ENCODE measurements at places on chromosomes 13 and 19.
A peak's percentile ranks its signal among the peaks of the same experiment; 100 is the strongest.

DNA sequence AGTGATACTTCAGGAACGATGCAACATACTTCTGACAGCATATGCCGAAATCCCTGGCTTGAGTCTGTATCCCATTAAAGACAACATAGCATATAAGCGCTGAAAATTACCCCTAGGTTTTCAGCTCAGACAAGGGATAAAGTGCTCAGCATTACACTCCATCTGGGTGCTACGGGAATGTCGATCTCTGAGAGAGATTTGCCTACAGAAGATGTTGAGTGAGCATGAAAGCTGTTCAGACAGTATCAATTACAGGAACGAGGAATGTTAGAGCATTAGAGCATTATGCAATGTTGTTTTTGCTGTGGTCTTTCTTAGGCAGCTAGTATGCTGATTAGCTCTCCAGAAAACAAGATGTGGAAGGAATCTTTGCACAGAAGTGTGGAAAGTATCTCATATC is 484.5 kb downstream of the LIG4 start:
- no peak for DNase-seq

GRCh38 chr19:50269653-50270052 is 59.5 kb downstream of the KCNC3 start:
- no peak for DNase-seq

GRCh38 chr19:49907745-49908446 is 11.2 kb upstream of the IL4I1 start:
- DNase-seq: no peak

GRCh38 chr19:57406516-57407123 is 4.3 kb upstream of the ZNF17 start:
- DNase-seq: peak; percentile 18

GRCh38 chr13:80560609-80561008 is 219.7 kb upstream of the SPRY2 start:
- DNase-seq: no peak

DNA sequence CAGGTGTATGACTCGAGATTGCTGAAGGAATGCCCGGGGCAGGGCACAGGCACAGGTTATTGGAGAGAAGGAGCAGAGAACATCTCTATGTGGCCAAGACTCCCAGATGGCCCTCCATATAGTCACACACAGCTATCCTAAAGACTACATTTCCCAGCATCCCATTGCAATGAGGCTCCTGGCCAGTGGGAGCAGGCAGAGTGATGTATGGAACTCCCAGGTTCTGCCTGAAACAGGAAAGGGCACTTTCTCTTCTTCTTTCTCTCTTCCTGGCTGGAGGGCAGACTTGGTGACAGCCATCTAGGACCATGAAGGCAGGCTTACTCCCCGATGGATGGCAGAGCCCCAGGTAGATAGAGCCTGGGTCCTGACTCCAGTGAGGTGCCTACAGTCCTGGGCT is 13.5 kb downstream of the PPP1R13L start:
- DNase-seq: no peak

DNA sequence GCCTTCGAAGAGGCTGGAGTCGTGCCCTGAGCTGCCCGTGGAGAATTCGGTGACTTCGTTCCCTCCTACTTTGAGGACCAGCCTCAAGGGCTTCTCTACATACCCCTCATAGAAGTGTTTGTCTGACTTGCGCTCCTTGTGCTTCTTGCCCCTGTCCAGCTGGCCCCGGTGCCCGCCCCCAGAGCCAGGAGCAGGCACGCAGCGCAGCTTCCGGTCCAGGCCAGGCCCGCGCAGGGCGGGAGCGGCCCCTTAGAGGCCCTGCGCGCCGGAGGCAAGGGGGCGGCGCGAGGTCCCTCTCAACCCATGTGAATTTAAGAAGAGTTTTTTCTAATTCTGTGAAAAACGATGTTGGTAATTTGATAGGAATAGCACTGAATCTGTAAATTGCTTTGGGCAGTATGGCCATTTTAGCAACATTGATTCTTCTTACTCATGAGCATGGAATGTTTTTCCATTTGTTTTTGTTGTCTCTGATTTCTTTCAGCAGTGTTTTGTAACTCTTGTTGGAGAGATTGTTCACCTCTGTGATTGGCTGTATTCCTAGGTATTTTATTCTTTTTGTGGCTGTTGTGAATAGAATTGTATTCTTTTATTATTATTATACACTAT is 46.9 kb upstream of the SOX21 start:
- DNase-seq: no peak

GRCh38 chr19:7497292-7497691 is 8.5 kb upstream of the PEX11G start:
- DNase-seq: peak; percentile 16

GRCh38 chr19:39410831-39411080 is 1.7 kb upstream of the PLEKHG2 start:
- DNase-seq: no peak

GRCh38 chr13:73138638-73139491 is 80.1 kb downstream of the KLF5 start:
- DNase-seq: no peak

- DNase-seq: no peak
Measured at GRCh38 chr13:24267801-24268200, 41.6 kb upstream of the C1QTNF9 start.

GRCh38 chr13:54573186-54573585 is 1544.6 kb downstream of the OLFM4 start:
- DNase-seq: no peak

DNA sequence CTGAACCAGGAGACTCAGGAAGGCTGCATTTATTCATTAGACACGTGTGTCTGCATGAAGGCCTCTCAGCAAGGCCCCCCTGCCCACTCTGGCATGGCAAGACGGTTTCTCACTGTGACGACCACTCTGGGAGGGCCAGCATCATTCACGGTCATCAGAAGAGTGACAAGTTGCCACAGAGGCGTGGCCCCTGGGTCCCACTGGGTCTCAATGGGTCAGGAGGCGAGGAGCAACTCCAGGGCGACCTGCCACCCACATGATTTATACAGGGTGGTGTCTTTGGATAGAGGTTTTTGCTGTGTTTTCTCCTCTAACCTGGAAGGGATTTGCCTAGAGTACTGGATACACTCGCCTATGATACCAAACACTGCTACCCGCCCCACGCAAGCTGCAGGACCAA is 60.7 kb downstream of the KLF2 start:
- no peak for DNase-seq

- DNase-seq: no peak
Measured at GRCh38 chr19:58562122-58563033, 4.0 kb upstream of the UBE2M start.

DNA sequence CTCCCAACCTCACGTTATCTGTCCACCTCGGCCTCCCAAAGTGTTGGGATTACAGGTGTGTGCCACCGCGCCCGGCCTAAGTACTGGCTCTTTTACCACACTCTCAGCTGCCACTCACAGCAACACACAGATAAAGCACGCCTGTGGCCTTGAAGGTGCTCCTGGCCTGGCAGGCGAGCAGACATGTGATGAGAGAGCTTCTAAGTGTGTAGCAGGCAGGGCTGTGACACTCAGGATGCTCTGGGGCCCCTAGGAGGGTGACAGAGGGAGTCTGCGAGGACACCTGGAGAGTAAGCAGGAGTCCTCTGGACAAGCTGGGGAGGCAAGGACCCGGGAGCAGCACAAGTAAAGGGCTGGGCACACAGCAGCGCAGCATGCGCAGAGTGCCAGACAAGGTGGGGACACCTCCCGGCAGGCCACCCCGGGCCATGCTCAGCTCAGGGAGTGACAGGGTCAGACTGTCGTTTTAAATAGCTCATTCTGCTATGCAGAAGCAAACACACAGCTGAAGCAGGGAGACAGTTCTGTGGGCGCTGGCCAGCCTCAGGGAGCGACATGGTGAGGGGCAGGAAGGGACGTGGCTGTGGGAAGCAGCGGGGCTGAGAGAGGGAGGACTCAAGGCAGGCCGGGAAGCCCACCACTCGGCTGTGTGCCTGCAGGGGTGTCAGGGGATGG is 26.5 kb downstream of the MED26 start:
- no peak for DNase-seq

GRCh38 chr13:22061806-22062391 is 391.0 kb downstream of the FGF9 start:
- no peak for DNase-seq

- DNase-seq: no peak
Measured at GRCh38 chr19:40054632-40055031, 1.4 kb downstream of the ZNF780B start.

GRCh38 chr13:98976941-98977340 is 923 bp downstream of the DOCK9 start:
- no peak for DNase-seq

GRCh38 chr13:113209336-113209758 is at the start of gene CUL4A:
TSS of gene CUL4A (plus strand) at chr13:113209613. CDS start at chr13:113209628, 15 bp downstream.
- peak; percentile 56 for DNase-seq

DNA sequence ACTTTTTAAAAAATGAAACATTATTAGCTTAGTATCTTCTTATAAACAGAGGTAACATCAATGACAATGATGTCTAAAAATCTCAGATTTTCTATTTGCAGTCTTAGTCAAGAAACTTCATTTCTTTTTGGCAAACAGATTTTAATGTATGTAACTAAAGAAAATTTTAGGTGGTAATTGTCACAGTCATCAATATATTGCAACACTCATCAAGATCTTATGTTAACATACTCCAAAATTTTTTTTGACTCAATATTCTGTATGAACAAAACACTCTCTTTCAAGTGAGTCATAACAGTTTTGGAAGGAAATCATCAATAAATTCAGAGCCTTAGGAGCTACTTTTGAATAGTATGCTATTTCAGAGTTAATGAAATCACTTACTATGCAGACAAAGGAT is 1507.6 kb downstream of the SLITRK1 start:
- no peak for DNase-seq

- no peak for DNase-seq
Measured at GRCh38 chr13:27415116-27415515, 9.3 kb upstream of the GTF3A start.

DNA sequence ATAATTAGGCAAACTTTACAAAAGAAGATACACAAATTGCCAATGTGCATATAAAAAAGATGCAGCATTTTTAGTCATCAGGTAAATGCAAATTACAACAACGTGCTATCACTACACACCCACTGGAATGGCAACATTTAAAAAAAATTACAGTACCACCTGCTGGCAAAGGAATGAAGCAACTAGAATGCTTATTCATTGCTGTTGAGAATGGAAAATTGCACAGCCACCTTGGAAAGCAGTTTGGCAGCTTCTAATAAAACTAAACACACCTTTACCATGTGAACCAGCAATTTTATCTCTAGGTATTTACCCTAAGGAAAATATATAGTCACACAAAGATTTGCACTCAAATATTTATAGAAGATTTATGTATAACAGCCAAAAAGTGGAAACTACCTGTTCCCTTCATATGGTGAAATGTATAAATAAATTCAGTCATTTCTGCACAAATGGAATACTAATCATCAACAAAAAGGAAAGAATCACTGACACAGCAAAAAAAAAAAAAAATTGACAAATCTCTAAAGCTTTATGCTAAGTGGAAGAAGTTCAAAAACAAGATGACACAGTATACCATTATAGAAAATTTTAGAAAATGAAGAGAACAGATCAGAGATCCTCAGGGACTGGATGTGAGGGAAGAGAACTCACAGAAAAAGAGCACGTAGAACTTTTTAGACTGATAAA is 30.3 kb downstream of the OXGR1 start:
- DNase-seq: no peak

- DNase-seq: no peak
Measured at GRCh38 chr19:50668879-50669278, 19.6 kb downstream of the C19orf81 start.

GRCh38 chr19:24159707-24160106 is 72.7 kb downstream of the ZNF254 start:
- DNase-seq: no peak

DNA sequence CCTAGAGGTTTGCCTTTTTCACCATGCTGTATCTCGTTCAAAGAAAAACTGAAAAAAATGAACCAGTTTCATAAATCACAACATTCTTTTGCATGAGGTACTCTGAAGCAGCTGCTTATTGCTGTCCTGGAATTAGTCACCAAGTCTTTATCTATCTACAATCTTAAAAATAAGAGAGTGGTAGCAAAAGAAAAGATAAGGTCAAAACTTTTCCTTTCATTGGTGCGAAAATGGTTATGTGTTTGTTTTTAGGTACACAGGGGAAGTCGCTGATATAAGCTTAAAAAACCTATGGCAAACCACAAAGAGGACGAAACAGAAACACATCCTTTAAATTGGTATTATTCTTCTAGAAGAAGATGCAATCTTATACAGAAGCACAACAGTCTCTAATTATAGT is 20.7 kb downstream of the OBI1 start:
- no peak for DNase-seq

GRCh38 chr19:39942366-39942730 is 7.9 kb upstream of the FCGBP start:
- no peak for DNase-seq

- DNase-seq: peak; percentile 69
Measured at GRCh38 chr19:38173291-38174041, 50.6 kb downstream of the DPF1 start.

GRCh38 chr13:36142735-36143134 is 11.6 kb upstream of the DCLK1 start:
- no peak for DNase-seq

- no peak for DNase-seq
Measured at GRCh38 chr13:46521921-46522747, 30.8 kb upstream of the LRCH1 start.

DNA sequence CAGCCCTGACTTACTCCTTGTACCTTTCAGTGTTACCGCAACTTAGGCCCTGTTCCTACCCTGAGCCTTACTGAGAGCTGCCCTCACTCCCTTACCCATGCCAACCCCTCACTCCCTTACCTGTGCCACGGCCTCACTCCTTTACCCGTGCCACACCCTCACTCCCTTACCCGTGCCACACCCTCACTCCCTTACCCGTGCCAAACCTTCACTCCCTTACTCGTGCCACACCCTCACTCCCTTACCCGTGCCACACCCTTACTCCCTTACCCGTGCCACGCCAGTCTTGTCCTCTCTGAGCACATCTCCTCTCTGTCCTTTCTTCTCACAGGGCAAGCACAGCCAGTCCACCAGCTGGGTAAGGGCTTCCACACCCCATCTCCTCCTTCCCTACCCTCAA is 20.3 kb downstream of the AXL start:
- DNase-seq: no peak

GRCh38 chr19:28505134-28505533 is 707.8 kb downstream of the UQCRFS1 start:
- no peak for DNase-seq

DNA sequence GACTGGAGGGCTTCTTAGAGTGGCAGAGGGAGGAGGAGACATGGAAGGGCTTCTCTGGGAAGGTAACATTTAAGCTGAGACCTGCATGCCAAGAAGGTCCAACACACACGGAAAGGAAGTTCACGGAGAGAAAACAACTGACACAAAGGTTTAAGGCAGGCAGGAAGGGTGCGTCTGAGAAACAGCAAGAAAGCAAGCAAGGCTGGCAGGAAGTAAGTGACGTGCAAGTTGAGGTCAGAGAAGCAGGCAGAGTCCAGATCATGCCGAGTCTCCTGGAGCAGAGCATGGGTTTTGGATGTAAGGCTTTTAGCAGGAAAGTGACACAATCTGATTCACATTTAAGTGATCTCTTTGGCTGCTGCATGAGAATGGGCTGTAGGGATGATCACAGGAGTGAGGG is 60.5 kb downstream of the ATP7B start:
- DNase-seq: no peak

All from substantia nigra (tissue), 51 donors.